ENCODE measurements at places on chromosomes 7 and 10.

- DNase-seq: no peak
Observed at GRCh38 chr7:27590416-27590815, 72.3 kb downstream of the HIBADH start.

DNA sequence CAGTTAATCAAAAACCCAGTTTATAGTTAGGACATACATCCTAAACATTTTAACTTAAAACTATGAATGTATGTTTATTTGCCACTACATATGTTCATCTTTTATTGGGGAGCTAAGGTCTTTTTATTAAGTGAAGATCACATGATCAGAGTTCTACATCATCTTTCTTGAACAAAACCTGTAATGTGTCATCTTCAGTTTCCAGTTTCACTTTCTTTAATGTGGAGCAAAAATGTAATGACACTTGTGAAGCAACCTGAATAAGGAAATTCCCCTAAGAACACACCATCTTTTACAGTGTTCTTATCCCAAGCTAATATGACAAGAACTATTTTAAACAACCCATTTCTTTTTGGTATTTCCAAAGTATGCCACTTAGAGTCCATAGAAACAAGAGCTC, 166.7 kb upstream of the BET1 start:
- DNase-seq: no peak

- no peak for DNase-seq
Observed at GRCh38 chr7:85164376-85164775, 22.5 kb downstream of the SEMA3D start.

DNA sequence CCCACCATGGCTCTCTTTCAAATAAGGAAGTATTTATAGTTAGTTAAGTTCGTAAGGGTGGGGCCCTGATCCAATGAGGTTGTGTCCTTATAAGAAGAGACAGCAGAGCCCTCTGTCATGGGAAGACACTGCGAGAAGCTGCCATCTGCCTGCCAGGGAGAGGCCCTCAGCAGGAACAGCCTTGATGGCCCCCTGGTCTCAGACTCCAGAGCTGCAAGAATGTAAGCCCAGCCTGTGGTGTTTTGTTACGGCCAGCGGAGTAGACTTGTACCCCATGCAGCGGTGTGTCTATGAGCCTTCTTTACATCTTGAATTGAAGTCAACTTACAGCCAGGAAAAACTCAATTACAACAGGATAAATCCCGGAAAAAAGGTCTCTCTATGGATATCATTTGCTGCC, 14.3 kb upstream of the LARP4B start:
- no peak for DNase-seq

DNA sequence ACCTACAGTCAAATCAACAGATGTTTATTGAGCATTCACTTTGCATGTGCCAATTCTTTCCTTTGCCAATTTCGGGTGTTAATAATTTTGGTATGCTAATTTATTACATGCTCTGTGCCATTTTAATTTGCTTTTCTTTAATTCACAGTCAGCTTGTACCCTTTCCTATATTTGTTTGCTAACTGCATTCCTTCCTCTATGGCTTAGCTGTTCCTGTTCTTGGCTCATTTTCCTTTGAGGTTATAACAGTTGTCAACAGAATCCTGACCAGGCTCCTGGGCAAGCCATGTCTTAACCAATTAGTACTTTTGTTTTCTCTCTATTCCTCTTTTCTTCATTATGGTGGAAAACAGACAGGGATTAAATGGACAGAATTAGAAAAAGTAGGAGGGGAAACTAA, 73.6 kb upstream of the RPA3 start:
- DNase-seq: no peak

GRCh38 chr7:128759242-128759641, 16.4 kb downstream of the OPN1SW start:
- no peak for DNase-seq

DNA sequence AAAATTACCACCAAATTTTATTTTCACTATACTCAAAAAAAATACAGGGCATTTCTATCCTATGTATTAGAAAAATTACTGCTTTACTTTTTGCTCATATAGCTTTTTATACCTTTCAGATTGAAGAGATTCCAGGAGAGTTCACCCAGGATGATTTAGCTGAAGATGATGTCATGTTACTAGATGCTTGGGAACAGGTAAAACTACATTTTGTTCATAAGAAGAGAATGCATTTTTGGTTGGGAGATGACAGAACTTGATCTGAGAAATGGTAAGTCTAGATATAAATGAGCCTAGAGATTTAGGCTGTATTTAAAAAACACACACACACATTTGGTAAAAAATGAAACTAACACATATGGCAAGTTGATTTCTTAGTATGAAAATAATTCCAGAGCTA, 38.1 kb upstream of the ARL4A start:
- DNase-seq: no peak

GRCh38 chr10:26310361-26310760, 93.8 kb downstream of the GAD2 start:
- no peak for DNase-seq

- no peak for DNase-seq
Observed at GRCh38 chr7:2269991-2270460, 28.0 kb downstream of the NUDT1 start.

DNA sequence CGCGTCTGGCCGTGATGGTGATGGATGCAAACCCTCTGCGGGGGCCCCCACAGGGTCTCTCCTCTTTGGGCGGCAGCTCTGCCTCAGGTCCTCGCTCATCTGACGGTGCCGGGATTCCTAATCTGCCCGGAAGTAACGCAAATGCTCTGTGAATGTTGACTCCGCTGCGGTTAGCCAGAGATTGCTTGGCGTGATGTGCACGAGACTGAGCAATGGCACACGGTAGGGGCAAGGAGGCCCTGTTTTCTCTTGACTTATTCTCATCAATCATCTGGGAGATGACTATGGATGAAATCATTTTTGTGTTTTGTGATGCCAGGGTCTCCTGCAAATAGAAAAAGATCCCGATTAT, 116.5 kb upstream of the ADAM12 start:
- DNase-seq: no peak

DNA sequence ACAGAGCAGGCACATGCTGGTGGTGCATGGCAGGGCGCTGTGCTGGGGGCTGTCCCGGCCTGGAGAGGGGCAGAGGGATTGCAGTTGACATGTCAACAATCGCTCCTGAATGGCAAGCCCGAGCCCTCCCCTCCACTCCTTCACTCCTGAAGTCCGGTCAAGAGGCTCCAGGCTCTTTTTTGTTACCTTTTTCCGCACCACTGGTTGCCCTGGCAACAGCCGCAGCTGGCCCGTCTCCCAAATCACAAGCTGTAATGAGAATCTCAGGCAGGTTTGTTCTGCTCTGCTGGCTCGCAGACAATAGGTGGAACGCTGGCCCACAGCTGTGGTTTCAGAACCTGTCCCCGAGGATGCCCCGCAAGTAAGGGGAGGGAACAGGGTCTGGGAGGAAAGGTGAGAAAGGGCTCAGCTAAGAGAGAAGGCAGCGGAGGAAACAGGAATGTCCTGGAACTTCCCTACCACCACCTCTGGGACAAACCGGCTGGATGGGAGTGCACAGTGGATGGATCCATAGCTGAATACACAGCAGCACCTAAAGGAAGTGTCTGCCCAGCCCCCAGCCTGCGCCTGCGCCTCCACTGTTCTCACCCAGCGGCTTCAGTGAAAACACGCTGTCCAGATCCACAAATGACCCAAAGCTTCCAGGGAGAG, 58.9 kb downstream of the CALML3 start:
- no peak for DNase-seq

GRCh38 chr7:156458011-156458410, 182.6 kb upstream of the RNF32 start:
- DNase-seq: no peak

Data from activated B cell treated with CpG ODN at 0.5 μM for 24 hours (primary cell).